CD4-positive, alpha-beta T cell (primary cell): ENCODE measurements at places on chromosomes 5 and 9. TPM values are rescaled to one million over a fixed set of nuclear protein-coding genes. Genes with fewer than 3 reads are reported as not detected.

Gene C7
- total RNA-seq, result not detected

DNA sequence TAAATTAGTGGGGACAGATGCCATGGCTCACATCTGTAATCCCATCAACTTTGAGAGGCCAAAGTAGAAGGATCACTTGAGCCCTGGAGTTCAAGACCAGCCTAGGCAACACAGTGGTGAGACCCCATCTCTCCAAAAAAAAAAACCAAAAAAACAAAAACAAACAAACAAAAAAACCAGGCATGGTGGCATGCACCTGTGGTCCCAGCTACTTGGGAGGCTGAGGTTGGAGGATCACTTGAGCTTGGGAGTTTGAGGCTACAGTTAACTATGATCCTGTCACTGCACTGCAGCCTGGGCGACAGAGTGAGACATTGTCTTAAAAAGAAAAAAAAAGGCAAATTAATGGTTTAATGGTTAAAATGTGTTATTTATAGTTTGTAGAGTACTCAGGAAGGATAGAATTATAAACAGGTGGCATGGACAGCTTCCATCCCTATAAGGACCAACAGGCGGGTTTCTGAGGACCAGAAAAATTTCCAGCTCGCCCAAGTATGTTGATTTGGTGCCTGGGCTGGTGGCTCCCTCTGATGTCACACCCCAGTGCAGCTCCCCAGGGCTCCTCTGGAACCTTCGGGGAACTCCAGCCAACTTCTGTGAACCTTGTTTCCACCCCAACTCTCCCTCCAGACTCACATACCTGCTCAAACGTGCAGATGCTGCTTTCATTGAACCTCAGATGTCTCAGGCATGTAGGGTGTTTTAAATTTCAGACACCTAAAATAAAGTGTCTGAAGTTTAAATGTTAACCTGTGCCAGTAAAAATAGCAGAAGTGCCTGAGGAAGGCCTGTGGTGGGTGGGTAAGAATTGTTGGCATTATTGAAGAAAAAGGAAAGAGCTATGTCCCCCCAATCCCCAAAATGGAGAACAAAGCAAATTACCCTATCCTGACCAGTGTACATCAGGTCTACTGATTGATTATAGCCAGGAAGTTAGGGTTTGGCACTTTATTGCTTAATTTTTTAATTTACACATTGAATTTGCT, 69.0 kb downstream of the TRIO start:
- H3K27me3 ChIP-seq, result no peaks in the 10 kb centered on the region
- no peak overlapping the region for H3K4me3 ChIP-seq
- H3K27ac ChIP-seq, result no peak overlapping the region
- no peaks in the 10 kb centered on the region for H3K36me3 ChIP-seq
- DNase-seq, result no peak
- no peaks in the 10 kb centered on the region for H3K4me1 ChIP-seq

- no peaks in the 10 kb centered on the region for H3K27me3 ChIP-seq
- H3K36me3 ChIP-seq, result peaks cover 84% of the 10 kb centered on the region
- H3K27ac ChIP-seq, result no peak overlapping the region
- H3K4me1 ChIP-seq, result peaks cover 10% of the 10 kb centered on the region
These were observed 24.5 kb upstream of the LTC4S start for GRCh38 chr5:179769271-179769670.

Gene ARL14EPL
- total RNA-seq, result not detected

Gene SLC6A19
- not detected for total RNA-seq

DNA sequence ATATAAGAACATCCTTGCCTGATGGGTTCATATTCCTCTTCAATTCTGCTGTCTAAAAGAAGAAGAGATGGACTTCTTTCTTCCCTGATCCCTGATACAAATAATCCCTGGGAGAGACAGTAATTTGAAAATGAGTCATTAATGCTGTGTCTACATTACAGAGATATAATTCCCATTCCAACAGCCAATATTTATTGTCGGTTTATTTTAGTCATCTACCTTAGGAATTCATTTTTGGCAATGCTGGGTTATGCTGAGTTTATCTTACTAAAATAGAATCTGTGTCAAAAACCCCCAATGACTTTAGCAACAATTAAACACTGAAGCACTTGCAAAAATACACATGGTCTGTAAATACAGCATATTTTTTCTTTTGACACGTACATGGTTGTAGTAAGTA, 23.9 kb downstream of the ZNF474 start:
- H3K27me3 ChIP-seq, result no peaks in the 10 kb centered on the region
- H3K36me3 ChIP-seq, result no peaks in the 10 kb centered on the region
- no peak overlapping the region for H3K27ac ChIP-seq
- no peak for DNase-seq
